ENCODE measurements at places on chromosomes 5 and 9. TPM values are rescaled to one million over a fixed set of nuclear protein-coding genes. Genes with fewer than 3 reads are reported as not detected.

DNA sequence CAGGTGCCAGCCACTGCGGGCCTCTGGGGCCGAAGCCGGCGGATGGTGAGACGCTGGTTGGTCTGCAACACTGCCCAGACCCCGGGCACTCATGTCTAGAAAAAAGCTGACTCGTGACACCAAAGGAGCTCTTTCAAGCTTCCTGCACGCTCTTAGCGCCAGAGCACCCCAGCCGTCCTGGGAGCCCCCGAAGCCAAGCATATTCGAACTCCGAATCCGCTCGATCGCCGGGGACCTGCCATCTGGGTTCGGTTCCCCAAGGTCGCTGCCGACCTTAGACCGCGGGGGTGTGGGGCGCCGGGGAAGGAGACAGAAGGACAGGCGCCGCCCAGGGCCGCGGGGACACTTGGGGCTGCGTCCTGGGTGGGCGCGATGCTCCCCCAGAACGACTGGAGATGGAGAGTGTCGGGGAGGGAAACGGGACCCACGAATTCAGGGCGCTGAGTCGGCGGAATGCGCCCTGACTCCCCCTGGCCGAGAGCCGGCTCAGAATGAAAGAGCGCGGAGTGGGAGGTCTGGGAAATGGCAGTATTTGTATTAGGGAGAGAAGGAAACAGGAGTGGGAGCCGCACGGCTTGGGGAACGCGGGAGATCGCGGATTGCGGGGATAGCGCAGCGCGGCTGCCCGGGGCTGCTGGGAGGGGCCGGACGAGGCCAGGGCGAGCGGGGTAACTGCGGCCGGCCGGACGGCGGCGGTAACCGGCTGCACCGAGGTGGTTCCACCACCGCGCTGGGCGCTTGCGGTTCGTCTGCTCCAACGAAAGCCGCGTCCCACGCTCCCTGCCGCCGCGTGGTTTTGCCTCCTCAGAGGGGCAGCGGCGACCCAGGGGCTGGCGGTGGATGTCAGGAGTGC, 20.1 kb upstream of the MARCHF6 start:
- no peak for DNase-seq

The TTC16 gene
- polyA plus RNA-seq, result 0.07 TPM

DNA sequence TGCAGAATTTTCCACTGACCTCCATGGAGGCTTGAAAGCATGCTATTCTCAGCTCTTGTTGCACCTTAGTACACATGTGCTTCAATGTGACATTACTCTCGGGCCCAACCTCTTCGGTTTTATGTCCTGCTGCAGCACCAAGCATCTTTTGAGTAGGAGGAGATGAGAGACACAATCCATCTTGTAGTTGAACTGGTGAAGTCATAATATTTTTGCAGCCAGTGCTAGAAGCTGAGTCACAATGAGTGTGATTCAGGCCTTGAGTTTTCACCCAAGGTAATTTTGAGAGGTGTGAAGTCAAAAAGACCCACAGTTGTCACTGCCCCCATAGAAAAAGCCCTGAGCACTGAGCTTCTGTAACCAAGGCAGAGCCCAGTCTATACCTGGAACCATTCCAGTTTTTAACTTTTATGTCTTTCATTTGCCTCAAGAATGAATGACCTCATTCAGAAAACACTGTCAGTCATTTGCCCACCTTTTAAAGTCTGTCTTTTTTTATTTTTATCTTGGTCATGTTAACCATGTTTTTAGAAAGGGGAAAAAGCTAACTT, 117.7 kb downstream of the ZNF462 start:
- DNase-seq, result no peak

The EPB41L4B gene
- 0.48 TPM for polyA plus RNA-seq

DNA sequence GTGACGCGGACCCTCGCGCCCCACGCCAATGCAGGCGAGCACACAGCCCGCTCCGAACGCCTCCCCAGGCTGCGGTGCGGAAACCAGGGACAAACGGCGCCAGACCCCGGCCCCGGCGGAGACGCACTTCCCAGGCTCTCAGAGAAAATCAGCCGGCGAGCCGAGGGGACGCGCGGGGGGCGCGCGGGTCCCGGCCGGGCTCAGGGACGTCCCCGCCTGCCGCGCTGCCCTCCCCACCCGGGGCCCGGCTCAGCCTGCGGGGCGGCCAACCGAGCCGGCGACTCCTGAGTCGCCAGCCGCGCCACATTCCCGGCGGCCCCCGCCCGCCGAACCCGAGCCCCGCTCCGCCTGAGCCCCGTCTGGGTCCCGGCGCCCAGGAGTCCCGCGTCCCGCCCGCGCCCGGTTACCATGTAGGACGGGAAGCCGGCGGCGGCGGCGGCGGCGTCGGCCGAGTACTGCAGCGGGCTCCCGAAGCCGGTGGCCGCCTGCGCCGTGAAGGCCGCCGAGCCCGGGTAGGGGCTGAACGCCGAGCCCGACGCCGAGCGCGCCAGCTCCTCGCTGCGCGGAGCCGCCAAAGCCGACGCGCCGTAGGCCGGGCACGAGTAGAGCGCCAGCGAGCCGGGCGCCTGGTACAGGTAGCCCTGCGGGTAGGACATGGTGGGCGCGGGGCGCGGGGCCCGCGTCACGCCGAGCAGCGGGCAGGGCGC, 566 bp downstream of the IRX2 start:
- DNase-seq, result no peak

- DNase-seq, result no peak
Measured at GRCh38 chr5:17396247-17396646, 101.8 kb upstream of the TAF11L2 start.

DNA sequence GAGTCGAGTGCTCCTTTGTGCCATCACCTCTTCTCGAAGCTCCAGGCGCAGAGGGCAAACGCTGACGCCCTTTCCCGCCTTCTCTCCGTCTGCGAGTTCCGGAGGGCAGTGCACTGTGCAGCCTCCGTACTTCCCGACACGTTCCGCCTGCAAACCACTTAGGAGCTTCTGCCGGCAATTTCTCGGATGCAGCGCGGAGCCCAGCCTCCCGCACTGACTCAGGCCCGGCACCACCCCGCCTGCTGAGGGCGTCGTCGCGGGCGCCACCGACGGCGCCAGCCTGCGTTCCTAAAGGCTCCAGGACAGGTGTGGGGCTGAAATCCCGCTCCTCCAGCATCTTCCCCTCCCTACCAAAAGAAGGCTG, 9.3 kb upstream of the TRIM36 start:
- DNase-seq, result no peak
